Activated gamma-delta T cell treated with Interleukin-2 at 50 U/mL for 16 hours (primary cell): ENCODE measurements at places on chromosomes 13 and 19.
A peak's percentile ranks its signal among the peaks of the same experiment; 100 is the strongest.

- no peak for DNase-seq
Observed at GRCh38 chr19:2724148-2724557, 3.0 kb upstream of the DIRAS1 start.

DNA sequence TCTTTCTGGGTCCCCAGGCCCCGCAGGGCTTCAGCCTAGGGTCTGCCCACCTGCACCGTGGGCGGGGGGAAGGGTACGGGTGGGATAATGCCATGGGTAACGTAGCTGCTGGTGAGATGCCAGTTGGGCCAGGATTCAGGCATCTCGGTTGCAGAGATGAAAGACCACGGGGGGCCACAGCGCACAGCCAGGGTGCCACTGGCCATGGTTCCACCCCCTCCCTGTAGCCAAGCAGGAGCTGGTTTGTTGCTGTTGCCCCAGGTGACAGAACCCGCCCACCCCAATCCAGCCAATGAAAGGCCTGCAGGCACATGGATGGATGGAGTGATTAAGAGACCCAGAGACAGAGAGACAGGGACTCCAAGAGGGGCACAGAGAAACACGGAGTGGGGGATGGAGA, 1.0 kb upstream of the CGB7 start:
- no peak for DNase-seq

DNA sequence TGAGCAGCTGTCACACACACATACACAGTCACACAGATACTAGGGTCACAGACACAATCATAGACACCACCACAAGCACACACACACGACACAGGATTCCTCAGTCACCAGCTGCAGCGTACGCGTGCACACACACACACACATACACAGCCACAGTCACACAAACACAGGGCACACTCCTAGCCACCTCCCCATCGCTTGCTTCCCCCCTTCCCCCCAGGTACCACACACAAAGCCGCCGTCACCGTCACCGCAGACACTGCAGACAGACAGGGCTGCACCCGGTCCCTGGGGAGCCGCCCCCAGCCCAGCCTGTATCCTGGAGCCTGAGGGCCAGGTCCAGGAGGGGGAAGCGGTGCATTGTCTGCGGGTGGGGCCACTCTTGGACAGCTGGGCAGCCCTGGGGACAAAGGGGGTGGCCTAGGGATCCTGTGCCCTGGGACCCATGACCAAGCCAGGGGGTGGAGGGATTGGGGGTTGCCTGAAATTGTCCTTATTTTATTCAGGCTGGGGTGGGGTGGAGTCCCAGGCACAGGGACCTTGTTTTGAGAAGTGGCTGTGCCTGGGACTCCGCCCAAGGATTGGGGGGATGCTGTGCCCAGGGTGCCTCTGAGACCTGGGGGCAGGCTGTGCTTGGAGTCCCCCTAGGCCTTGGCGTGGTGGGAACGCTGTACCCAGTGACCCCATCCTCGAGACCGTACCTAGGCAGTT, 957 bp downstream of the NUMBL start:
- DNase-seq = no peak

GRCh38 chr19:58166708-58167280, 16.1 kb upstream of the ZNF274 start:
- DNase-seq = no peak

- no peak for DNase-seq
Observed at GRCh38 chr13:76621705-76622104, 264.5 kb downstream of the KCTD12 start.

GRCh38 chr19:45306518-45307027, 16.1 kb downstream of the CKM start:
- DNase-seq = no peak

DNA sequence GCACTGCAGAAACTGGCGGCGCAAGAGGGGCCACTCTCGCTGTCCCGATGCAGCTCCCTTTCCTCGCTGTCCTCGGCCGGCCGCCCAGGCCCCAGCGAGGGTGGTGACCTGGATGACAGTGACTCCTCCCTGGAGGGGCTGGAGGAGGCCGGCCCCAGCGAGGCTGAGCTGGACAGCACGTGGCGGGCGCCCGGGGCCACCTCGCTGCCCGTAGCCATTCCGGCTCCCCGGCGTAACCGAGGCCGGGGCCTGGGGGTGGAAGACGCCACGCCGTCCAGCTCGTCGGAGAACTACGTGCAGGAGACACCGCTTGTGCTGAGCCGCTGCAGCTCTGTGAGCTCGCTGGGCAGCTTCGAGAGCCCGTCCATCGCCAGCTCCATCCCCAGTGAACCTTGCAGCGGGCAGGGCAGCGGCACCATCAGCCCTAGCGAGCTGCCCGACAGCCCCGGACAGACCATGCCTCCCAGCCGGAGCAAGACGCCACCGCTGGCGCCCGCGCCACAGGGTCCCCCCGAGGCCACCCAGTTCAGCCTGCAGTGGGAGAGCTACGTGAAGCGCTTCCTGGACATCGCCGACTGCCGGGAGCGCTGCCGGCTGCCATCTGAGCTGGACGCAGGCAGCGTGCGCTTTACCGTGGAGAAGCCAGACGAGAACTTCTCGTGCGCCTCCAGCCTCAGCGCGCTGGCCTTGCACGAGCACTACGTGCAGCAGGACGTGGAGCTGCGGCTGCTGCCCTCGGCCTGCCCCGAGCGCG, 12.4 kb downstream of the C19orf25 start:
- DNase-seq = no peak

GRCh38 chr13:109815651-109816050, 29.3 kb upstream of the IRS2 start:
- no peak for DNase-seq

DNA sequence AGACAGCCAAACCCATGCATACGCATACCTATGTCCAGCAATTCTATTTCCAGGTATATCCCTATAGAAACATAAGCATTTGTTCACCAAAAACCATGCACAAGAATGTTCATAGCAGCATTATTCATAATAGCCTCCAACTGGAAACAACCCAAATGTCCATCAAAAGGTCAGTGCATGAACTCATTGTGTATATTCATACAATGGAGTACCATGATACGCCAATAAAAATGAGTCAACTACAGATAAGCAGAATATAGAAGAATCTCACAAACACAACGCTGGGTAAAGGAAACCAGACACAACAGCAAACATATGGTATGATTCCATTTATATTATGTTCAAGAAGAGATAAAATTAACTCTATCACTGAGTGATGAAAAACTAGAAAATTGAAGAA, 23.8 kb downstream of the DEDD2 start:
- no peak for DNase-seq

- peak; percentile 78 for DNase-seq
Observed at GRCh38 chr13:48580185-48580803, 47.4 kb upstream of the RCBTB2 start.

GRCh38 chr13:105278943-105279381, 1256.5 kb downstream of the EFNB2 start:
- DNase-seq = no peak

- DNase-seq = no peak
Observed at GRCh38 chr19:6278740-6279619, 795 bp downstream of the MLLT1 start.

DNA sequence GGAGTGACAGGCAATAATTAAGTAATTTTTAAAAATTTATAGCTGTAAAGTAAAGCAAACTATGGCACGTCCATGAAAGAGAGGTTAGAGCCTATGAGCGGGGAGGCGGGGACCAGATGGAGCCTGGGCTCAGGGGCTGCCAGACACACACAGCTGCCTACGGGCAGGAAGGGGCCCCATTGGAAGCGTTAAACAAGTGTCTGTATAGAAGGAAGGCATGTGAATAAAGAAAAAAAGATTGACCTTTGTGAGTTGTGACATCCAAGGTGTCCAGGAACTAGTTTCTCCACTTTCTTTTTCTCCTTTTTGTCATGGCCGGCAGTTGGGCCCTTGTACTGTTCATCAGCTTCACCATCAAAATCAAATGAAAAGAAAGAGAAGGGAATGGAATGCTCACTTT, 56.8 kb downstream of the LRCH1 start:
- DNase-seq = no peak

DNA sequence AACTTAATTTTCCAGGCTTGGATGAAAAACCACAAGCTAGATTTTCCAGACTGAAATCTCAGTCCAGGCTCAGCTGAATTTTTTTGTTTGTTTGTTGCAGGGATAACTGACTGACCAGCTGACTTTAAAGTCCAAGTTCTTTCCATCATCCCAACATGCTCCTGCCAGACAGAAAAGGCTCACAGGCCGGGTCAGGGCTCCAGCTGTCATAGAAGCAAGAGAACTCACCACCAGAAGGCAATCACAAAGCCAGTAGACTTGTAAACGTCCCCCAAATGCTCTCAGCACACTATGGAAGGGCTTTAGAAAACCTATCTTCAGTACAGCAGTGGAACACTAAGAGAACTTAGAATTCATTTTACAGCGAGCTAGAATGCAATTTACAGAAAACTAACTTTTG, 25.5 kb downstream of the DCLK1 start:
- DNase-seq = no peak

DNA sequence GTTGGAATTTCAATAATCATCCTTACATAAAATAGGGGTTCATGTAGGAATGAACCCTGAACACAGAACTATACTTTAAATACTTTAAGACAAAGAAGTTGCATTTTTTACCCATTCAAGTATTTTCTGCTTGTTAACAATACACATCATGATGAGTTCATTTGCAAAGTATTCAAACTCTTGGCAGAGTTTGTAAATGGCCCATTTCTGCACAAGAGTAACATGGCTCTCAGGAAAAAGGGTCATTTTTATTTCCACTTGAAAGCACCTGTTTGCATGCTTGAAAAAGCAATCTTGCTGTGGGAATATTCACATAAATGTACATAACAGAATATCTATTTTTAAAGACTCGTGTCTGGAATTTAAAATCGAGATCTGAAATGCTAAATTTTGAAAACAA, 18.1 kb downstream of the ESD start:
- DNase-seq = no peak

DNA sequence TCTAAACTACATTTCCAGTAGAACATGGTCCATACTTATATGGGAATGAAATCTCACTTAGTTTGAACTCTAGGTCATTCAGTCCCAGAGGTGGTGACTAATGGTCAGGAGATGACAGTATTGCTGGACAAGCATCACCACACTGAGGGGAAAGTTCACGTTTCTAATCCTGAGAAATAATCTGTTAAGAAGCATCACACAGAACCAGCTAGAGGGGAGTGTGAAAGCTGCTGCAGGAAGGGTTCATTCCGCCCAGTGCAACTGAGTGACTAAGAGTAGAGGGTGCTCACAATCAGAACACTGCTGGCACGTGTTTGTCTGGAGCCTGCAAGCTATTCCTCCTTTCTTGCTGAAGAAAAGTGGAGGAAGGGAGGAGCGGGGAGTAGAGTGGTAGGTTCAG, 2.7 kb downstream of the COL4A1 start:
- no peak for DNase-seq

DNA sequence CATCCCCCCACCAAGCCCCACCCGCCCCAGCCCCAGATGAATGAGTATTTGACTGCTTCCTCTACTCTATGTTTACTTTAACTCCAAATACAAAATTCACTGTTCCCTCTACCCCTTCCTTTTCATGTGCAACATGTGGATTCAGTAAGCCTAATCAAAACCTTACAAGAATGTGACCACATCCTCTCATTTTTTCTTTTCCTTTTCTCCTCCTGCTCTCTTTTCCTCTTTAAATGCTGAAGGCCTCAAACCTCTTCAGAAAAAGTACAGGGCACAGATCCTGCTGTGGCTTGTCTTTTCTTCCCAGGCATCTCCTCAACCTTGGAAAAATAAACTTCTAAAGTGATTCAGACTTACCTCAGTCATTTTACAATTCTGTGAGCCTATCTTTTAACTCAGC, 119.0 kb downstream of the MYCBP2 start:
- no peak for DNase-seq

- no peak for DNase-seq
Observed at GRCh38 chr19:30227661-30228112, 144.5 kb upstream of the ZNF536 start.

- DNase-seq = peak; percentile 69
Observed at GRCh38 chr19:48999481-49000325, 6.0 kb downstream of the RUVBL2 start.

DNA sequence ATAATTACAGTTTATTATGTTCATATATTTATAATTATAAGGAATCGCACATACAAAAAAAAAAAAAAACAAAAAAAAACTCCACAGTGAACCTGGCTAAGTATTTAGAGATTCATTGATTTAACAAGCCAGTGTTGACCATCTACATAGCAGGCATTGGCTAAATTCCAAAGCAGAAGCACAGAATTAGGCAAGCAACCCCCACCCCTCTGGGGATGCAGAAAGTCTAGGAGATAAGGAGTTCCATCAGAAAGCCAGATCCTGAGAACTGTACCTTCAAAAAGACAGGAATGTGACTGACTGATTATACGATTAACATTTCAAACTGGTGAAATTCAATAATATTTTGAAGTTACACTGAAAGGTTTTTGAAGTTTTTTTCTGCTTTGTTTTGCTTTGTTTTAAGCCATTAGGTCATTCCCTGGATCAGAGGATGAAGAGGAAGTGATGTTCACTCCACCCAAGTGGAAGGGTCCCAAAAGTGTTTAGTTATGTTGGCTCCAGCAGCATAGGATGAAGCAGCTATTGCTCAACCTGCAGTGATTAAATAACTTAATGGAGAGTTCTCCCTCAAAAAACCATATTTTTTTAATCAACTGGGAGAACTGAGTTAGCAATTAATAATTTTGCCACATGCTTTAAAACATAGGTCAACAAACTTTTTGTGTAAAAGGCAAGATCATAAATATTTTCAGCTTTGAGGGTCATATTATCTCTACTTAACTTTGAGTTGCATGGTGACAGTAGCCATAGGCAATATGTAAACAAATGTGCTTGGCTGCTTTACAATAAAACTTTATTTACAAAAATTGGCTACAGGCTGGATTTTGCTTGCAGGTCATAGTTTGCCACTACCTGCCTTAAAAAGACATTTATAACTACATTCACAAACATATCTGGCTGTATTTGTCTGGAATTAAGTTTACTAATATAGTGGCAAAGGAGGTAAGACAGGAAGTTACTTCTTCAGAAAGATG, 49.6 kb downstream of the DOCK9 start:
- DNase-seq = no peak

DNA sequence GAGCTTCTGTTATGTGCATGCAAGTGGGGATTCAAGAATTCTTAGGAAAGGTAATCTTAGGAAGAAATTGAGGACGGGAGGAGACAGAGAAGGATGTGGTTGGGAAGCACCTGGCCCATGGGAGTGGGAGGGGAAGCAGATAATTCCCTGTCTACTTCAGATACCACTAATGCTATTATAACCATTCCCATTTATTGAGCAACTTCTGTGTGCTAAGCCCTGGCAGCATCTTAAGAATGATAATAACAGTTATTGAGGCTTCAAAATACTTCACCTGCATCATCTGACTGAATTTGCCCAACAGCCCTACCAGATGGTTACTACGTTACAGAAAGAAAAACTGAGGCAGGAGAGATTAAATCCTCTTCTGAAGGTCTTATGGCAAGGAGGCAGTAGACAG, 1.4 kb downstream of the EPS8L1 start:
- DNase-seq = no peak

DNA sequence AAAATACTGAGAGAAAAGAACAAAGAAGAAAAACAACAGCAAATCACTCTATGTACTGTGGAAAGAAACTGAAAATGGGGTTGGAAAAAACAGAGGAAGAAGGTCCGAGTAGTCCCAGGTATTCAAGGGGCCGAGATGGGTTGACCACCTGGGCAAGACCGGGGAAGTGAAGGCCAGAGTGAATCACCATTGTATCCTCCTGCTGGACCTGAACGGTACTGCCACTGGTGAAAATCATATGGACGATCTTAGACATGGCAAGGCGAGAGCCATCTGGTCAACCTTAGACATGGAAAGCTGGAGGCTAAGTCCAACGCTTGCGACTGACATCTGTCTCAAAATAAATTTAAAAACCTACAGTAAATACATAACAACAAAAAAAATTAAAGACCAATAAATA, 44.4 kb upstream of the ZNF91 start:
- no peak for DNase-seq

GRCh38 chr19:10132905-10133304, 13.2 kb upstream of the EIF3G start:
- DNase-seq = no peak
